Left forelimb (tissue), 1 donor: ENCODE measurements at places on chromosomes 1 and 21.

DNA sequence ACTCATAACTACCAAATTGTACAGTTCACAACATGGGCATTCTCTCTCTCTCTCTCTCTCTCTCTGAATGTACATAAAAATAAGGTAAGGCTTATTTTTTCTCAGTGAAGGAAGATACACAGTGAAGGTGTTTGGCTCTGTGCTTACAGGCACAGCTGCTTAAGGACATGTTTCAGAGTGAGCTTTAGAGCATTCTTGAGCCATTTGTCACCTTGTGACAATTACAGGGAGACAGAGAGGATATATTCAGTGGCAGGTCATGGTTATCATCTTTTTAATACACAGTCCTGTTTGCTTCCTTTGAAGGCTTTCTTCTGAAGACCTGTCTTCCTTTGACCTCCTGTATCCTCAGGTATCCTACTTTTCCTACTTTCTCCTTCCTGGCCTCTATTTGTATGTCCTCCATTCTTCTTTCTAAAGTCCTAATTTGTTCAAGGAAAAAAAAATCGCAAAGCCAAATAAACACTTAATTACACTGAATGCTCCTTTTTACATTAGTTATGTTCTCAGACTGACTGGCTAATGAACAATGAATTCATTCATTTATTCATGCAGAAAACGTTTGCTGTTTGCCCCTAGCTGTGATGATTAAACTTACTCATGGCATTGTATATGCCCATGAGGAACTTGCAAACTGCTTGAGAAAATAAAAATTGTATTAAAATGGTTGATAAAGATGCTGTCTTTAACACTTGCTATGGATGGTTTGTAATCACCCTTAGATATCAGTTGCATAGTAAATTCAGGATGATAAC lies 33.4 kb downstream of the HSD17B7 start:
- no peak for DNase-seq

- no peak for DNase-seq
Observed at GRCh38 chr1:14321422-14321821, 277.1 kb upstream of the KAZN start.

- no peak for DNase-seq
Observed at GRCh38 chr1:204493984-204494280, 673 bp downstream of the PIK3C2B start.

GRCh38 chr1:81998165-81998564 lies 197.4 kb downstream of the ADGRL2 start:
- DNase-seq: no peak

DNA sequence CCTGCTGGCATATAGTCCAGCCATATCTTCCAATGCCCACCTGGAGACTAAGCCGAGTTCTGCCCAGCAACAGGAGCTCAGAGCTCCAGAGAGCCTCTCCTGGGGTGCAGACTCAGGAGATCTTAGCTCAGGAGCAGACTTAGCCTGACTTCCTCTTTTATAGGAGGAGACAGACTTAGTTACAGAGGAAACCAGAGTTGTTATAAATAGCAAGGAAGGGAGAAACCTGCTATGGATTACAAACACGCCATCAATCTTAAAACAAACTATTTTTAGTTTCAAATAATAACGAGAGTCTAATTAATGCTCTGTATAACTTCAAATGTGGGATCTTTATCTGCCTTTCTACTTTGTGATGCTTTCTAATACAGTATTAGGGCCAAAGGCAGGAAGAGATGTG lies 3.3 kb upstream of the KIF21B start:
- DNase-seq: no peak

- DNase-seq: no peak
Observed at GRCh38 chr1:2821966-2822620, 20.6 kb upstream of the TTC34 start.

DNA sequence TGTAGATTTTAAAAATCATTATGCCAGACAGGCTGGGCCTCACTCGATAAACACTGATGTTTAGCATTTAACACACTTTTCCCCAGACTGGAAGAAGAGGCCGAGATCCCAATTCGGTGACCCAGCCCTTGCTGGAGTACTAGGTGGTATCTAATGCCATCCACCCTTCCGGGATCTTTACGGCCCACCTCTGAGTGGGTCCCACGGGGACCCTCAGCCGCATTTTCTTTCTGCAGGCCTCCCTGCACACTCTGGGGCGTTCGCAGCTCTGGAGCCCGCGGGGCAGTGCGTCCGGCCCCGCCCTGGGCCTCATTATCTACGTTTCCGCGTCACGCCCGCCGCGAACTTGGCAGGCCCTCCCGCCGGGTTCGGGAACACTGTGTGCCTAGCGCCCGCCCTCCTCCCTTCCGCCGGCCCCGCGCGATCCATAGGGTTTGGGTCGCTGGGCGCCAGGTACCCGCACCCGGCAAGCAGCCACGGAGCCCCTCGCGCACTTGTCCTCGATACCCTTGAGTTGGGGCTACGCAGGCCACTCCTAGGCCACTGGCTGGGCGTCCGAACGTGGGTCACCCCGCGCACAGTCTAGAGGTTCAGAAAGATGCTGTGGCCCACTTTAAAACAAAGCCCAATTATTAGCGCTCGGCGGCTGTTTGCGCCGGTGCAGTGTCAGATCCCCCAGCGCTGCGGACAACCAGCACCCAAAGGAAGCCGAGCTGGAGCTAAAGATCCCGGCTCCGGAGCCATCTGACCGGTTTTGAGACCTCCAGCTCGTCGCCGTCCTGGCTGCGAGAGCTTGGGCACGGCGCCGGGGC lies 950 bp upstream of the EVA1C start:
- DNase-seq: peak; percentile 72

GRCh38 chr1:21594935-21595897 lies 73.9 kb downstream of the RAP1GAP start:
- no peak for DNase-seq

- DNase-seq: no peak
Observed at GRCh38 chr1:5709461-5709975, 282.7 kb downstream of the NPHP4 start.
